ENCODE measurements at places on chromosomes 6 and 20.
A peak's percentile ranks its signal among the peaks of the same experiment; 100 is the strongest.

GRCh38 chr6:42337985-42338743 is 113.6 kb downstream of the TRERF1 start:
- DNase-seq: no peak

GRCh38 chr20:32289661-32290431 is 12.4 kb downstream of the KIF3B start:
- no peak for DNase-seq

DNA sequence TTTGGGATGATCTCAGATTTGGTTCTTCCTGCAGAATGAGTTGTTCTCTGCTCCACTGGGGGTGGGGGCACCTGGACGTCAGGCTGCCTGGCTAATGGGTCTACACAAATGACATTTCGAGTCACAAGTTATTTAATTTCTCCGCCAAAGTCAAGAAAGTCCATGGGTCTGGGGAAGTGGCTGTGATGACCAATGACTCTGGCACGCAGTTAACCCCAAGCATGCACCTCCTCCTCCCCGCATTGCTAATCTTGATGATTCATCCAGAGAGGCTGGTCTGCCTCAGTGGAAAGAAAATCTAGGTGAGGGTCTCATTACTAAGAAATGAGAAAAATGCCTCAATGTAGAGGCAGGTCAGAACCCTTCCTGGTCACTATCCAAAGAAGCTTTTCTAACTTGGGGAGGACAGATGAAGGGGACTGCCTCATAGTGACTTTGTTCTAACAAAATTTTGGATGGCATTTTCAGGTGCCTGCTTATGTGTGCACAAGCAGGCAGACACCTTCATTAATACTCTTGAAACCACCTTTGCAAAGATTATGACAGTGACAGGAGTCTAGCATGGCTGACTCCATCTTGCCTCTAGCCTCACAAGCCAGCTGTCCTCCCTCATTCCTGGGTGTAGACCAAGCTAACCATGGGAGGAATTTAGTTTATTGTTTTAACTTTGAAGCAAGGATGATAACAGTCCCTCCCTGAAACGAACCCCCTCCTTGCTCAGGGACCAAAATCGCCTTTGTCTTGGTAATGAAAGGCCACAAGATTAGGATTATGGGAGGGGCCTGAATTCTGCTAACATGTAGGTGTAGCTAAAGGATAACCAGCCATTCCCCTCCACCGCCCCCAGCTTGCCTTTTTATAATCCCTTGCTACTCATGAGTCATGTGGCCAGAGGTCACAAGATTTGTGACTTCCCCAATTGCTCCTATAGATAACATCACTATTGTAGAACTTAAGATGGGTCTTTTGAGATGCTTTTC is 98.6 kb upstream of the MRPS10 start:
- DNase-seq: no peak

DNA sequence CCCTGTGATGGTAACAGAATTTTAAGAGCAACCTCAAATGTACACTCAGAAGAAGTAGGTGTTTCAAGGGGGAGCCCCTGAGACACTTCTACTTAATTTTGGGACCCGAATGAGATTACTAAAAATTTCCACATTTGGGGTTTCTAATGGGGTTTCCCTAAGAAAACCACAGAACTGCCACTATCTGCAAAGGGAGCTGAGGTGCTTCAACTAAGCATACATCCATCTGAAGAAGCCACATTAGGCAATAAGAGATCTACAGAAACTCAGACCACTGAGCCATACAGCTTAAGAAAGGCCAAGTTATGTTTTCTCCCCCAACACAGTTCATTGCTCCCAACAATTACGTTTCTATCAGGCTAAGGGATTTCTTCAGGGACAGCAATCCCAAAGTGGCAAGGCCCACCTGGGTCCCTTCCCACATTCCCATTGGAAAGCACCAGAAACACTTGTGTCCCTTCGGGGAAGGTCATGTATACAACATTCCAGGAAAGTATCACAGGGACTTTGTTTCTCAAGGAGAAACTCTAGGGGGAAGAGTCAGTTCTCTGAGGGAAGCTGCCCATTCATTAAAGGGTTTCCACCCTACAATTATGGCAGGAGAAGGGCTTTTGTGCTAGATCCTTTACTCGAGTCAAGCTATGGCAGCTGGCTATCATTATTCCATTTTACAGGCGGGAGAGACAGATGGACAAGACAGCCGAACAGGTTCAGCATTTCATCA is 5.0 kb downstream of the BCL2L1 start:
- DNase-seq: no peak

DNA sequence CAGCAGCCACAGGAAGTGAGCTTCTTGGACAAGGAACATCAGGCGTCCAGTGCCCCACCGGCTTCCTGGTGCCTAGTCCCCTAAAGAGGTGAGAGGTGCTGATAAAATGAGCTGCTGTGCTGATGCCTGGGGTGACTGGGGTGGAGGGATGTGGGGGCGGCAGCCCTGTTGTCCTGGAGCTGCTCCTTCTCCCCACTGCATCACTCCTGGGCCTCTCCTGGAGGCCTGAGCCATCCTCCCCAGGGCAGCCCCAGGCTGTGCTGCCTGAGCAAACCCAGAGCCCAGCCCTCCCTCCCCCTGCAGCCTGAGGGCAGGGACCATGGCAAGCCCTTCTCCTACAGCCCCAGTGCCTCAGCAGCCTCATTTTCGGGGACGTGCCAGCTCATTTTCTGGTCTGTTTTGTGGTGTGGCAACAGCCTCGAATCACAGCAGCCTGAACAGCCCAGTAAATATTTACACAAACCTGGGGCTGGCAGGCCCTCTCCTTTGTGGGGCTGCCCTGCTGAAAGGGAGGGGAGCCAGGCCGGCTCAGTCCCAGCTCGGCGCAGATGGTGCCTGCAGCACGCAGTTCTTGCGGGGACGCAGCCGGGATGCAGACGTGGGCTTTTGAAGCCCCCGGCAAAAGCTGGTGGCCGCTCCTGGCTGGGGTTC is 259.9 kb downstream of the DLL1 start:
- peak; percentile 49 for DNase-seq

Data from cardiac septum (tissue), 1 donor.